ENCODE measurements at places on chromosomes 4 and X.

- DNase-seq = no peak
These were observed 619 bp upstream of the MPC1L start for GRCh38 chrX:40622479-40623138.

DNA sequence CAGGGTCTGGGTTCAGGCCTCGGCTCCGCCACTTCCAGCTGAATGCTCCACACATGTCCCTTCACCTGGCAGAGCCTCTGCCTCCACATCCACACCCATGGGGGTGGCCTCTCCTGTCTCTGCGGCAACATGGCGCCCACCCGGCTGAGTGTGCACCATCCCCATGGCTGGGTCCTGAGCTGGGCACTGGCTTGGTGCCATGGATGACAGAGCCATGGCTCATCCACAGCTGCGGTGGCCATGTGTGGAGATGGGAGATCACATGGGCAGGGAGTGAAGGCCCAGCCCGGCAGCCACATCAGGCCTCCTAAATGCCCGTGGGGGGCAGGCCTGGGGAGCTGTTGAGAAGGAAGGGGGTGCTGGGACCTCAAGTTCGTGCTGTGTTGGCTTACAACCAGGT lies 213.7 kb downstream of the AFAP1 start:
- no peak for DNase-seq

DNA sequence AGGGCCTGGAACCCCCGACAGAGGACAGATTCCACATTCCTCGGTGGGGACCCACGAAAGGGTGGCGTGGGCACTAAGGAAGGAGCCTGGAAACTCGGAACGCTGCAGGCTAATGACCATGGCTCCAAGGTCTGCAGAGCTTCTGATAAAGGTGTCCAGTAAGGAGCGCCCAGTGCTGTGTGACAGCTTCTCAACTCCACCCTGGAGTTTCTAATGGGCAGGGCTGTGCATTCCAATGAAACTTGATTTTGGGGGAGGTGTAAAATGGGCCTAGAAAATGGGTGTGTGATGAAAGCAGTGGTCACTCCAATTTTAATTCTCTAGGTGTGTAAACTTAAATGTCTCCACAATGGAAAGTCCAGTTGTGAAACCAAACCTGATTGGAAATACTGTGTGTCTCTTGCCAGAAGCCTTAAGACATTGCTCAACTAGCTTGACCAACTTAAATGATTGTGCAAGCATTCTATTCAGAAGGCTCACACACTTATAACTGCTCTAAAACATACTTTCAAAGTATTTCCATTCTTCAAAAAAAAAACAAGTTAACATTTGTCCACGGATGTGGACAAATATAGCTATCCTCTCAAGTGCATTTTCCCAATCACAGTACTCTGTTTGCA lies 52.1 kb downstream of the XAGE2 start:
- no peak for DNase-seq

DNA sequence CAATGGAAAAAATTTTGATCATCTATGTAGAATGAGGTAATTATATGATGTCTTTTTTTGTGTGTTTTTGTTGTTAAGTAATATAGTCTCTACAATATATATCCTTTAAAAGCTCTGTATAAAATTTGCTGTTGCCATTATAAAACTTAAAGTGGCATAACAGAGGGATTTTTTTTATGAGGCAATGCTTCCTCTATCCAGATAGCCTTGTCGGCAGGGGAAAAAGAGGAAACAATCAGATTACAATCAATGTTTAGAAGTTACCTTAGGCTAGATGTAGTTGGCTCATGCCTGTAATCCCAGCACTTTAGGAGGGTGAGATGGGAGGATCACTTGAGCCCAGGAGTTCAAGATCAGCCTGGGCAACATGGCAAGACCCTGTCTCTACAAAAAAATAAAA lies 86.8 kb downstream of the DIAPH2 start:
- DNase-seq = no peak

DNA sequence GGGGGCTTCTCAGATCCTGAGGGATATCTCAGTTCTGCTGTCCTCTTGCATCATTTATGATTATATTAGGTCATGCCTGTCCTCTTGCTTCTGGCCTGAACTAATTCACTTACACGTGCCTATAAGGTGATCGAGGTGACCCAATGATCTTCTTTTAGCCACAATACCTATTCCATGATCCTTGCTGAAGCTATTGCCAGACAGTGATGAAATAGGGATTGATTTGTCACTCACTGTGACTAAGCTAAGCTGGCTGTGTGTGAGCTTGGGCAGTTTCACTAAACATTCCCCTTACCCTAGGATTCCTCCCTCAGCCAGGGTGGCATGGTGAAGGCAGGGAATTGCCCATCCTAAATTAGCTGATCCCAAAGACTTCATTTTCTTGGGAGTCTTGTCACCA lies 19.0 kb downstream of the HADH start:
- DNase-seq = no peak

GRCh38 chrX:17098516-17099247 lies 152.2 kb downstream of the REPS2 start:
- no peak for DNase-seq

GRCh38 chr4:35300996-35301774 lies 943.1 kb downstream of the ARAP2 start:
- no peak for DNase-seq

- DNase-seq = no peak
These were observed 90.4 kb downstream of the COL4A6 start for GRCh38 chrX:108347800-108348199.

- no peak for DNase-seq
These were observed 47.7 kb downstream of the PDGFRA start for GRCh38 chr4:54276641-54277430.

GRCh38 chrX:66915893-66916292 lies 277.0 kb upstream of the EDA2R start:
- no peak for DNase-seq

GRCh38 chr4:181525634-181526033 lies 717.6 kb upstream of the TENM3 start:
- DNase-seq = no peak

DNA sequence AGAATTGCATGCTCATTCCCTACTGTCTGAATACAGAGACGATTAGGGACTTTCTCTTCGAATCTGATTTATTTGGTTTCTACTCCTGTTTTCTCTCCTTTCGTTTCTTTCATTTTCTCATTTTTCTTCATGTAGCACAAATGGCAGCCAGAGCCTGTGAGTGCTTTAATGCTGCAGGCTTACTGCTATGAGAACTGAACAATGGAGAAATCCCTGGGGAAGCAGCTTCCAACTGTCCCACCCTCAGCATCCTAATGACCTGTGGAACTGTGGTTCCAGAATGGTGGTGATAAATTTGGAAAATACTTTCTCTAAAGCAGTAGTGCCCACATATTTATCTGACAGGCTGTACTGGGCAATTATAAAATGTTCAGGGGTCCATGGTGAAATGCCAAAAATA lies 930.4 kb downstream of the DMD start:
- DNase-seq = no peak

GRCh38 chr4:152605641-152606335 lies 69.9 kb upstream of the FBXW7 start:
- DNase-seq = no peak
